ENCODE measurements at places on chromosomes 4 and X.

DNA sequence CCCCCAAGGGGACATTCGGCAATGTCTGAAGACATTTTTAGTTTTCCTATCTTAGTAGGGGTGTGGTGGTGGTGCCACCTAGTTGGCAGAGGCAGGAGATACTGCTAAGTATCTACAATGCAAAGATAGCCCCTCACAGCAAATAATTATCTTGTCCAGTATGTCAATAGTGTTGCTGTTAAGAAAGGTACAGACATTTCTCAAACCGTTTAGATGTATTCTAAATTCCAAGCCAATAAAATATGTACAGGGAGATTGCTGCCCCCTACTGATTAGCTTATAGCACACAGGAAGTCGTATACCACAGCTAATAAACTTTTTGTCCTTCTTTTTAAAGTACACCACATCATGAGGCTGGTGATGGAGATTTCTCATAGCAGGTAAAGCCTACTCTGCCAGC lies 260.5 kb downstream of the TMA16 start:
- DNase-seq = no peak

DNA sequence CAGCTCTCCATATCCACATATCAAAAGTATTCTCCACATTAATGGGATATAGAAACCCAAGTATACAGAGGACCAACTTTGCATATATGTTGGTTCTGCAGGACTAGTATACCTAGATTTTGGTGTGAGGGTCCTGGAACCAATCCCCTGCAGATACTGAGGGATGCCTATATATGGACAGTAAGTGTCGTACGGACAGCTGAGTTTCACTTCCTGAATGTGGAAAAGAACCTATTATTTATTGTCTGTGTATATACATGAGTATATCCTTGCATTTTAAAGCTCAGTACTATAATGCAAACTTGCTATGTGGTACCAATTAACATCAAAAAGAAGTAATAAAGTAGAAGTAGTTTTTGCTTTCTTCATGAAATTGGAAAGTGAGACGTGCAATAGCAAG lies 101.9 kb downstream of the FBXW7 start:
- no peak for DNase-seq

- no peak for DNase-seq
Measured at GRCh38 chr4:129672941-129673340, 577.0 kb downstream of the C4orf33 start.

DNA sequence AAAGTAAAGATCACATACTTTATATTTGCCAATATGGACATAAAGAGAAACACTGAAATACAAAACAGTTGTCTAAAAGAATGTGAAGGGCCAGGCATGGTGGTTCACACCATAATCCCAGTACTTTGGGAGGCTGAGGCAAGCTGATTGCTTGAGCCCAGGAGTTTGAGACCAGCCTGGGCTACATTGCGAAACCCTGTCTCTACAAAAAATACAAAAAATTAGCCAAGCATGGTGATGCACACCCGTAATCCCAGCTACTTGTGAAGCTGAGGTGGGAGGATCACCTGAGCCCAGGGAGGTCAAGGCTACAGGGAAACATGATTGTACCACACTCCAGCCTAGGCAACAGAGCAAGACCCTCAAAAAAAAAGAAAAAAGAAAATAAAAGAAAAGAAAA lies 11.8 kb downstream of the RBM47 start:
- DNase-seq = no peak

DNA sequence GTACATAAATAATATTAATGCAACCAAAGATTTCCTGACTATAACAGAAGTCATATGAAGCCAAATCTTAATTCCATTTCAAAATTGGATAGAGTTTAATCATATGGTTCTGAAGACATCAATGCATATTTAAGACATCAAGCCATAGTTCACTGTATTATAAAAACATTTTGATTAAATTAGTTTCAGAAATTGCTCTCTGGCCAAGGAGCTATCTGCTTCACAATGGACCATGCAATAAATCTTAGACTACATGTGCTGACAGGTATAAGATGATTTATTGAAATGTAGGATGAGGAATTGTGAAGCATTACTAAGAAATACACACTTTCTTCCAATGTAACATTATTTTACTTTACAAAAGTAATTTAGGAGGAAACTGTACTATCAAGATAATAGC lies 81.6 kb downstream of the MID1 start:
- DNase-seq = no peak

- no peak for DNase-seq
Measured at GRCh38 chr4:122129061-122129460, 23.1 kb upstream of the BLTP1 start.

DNA sequence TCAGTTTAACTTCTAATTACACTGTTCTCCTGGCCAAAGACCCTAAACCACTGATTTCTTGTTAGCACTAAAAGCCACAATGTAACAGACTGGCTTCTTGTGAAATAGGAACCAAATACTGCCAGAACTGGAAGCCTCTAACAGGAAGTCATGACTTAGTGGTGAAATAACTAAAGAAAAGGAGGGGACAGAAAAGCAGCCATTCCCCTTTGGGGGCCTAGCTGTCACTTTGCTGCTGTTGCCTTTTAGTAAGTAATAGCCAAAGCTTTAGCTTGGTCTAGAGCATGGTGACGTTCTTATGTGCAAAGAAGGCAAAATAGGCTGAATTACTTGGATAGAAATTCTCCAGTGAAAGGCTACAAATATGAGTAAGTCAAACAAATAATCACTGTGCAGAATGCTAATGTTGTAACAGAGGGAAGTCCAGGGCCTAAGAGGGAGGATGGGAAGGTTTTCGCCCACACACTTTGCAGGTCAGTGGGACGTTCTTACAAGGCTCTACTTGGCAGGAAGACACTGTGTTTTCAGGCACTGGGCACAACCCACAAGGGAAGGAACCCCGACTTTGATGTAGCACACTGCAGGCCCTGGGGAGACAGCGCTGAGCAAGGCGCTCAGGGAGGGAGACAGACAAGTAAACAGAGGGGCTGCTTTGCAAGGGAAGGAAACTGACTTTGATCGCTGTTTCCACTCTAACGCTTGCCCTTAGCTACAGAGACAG lies 16.7 kb downstream of the GAB3 start:
- no peak for DNase-seq

GRCh38 chrX:2262668-2263055 lies 238.1 kb downstream of the DHRSX start:
- no peak for DNase-seq

GRCh38 chr4:158826057-158826456 lies 57.2 kb downstream of the FNIP2 start:
- DNase-seq = no peak

GRCh38 chr4:169305651-169306050 lies 34.9 kb upstream of the SH3RF1 start:
- no peak for DNase-seq

- DNase-seq = no peak
Measured at GRCh38 chrX:37332987-37333658, 16.0 kb upstream of the PRRG1 start.

DNA sequence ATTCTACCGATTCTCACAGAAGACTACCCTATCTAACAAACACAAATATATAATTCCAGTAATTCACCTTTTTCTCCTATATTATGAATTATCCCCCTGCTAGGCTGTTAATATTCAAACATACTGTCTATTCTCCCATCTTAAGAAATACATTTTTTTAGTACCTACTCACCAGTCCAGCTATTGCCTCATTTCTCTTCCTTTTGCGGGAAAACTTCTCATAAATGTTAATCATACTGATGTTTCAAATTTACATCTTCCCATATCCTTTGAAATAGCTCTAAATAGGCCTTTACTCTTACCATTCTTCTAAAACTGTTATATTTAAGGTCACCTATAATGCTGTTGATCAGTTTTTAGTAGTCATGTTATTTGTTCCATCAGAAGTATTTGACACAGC lies 759.1 kb upstream of the SLIT2 start:
- no peak for DNase-seq

DNA sequence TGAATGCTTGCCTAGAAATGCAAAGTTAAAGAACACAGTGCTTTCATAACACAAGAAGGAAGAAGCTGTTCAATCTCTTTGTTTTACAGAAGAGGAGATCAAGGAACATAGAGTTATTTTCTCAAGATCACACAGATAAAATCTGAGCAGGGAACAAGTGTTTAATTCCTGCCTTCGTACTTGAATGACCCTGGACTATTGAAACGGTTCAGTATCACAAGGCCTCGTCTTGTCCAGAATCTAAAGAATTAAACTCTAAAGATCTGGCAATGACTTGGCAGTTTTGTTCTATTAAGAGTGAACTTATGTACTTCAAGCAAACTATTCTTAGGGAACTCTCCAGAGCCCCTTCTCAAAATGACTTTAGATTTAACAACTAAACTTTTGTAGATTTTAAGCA lies 97.7 kb downstream of the ANXA5 start:
- DNase-seq = no peak

DNA sequence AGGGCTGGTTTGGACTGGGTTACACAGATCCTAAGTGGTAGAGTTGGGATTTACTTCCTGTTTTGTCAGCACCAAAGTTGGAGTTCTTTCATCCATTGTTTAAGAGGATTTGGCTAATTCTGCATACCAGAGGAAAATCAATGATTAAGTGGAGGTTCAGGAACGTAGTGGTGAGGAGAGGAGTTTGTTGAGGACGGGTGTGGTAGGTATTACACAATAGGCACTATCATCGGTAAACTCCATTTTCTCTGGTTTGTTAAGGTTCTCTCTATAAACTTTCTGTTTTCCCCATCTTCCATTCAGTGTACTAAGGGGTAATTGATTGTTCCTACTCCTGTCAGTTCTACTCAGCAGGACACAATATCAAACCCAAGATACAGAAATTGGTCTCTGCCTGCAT lies 107.5 kb upstream of the VCX2 start:
- DNase-seq = no peak

DNA sequence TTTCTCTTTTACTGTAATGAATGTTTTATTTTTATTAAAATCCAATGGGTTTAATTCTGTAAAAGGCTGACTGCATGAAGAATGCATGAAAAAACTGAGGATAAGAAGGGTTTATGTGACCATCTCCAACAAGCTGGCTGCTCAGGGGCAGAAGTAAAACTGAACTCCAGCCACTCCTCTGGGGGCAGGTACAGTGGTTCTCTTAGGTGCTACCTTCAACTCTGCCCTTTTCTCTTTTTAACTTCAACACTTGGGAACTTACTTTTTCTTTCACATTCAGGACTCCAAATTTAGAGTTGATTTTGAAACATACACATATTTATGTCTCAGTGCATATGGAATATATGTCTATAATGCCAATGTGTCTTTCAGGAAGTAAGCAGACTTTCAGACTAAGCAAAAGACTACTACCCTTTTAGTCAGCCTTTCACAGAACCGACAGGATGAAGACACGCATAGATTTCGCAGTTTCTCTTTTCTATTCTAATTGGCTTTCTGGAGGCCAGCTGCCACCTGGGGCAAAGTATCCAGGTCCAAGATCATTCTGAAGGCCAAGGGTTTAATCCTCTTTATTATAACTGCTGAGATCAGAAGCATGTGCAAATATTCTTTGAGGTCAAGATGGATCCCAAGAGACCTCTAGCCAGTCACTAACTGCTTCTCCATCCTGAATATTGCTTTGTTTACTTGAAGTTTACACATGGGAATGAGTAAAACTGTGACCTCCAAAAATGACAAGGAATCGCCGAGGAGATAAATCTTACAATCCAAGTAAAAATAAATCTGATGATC lies 30.7 kb downstream of the HS3ST1 start:
- DNase-seq = no peak

- DNase-seq = no peak
Measured at GRCh38 chr4:2867758-2868491, 24.3 kb downstream of the ADD1 start.

DNA sequence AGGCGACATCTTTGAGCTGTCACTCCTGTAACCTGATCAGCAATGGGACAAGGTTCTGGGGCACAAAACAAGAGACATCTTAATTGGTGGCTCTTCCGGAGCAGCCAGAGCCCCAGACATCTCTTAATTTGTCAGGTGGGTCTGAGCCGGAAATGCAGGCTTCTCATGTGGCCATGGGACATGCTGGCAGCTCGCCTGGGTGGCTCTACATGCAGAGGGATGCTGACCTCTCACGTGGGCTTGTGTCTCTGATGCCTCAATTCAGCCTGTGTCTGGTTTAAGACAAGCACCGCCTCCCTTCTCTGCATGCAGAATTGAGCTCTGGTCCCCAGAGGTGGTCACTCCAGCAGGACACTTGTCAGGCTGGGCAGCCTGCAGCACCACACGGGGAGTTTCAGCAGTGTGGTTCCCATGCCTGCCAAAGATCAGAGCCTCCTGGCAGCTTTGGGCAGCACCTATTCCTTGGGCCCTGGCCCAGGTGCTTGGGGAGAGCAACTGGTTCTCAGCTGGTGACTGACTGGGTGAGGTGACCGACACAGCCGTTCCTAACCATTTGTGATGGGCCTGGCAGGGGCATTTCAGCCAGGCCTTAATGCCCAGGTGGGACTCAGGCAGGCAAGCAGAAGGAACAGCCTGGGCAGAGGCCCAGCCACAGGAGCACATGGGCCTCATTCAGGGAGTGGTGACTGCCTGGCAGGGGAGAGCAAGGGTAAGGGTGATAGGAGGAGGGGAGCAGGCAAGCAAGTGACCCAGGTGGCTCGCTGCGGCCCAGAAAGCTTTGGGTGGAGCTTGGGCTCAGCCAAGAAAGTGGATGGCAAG lies 53.4 kb downstream of the HMX1 start:
- DNase-seq = no peak

DNA sequence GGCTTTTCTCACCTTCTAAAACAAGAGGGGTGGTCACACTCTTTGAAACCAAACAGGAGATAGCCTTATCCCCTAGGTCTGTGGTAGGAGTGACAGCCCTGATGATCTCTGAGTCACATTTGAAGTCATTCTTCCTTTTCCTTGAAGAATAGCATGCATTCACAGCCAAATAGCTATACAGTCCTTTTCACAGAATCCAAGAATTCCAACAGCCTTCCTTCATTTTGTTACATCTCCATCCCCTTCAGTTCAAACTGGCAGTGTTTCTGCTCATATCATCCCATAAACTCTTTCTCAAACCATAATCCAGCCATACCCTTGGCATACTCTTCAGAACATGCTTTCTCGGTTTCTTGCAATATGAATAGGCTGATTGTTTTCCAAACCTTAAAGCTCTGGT lies 33.3 kb upstream of the TMEM184C start:
- DNase-seq = no peak

DNA sequence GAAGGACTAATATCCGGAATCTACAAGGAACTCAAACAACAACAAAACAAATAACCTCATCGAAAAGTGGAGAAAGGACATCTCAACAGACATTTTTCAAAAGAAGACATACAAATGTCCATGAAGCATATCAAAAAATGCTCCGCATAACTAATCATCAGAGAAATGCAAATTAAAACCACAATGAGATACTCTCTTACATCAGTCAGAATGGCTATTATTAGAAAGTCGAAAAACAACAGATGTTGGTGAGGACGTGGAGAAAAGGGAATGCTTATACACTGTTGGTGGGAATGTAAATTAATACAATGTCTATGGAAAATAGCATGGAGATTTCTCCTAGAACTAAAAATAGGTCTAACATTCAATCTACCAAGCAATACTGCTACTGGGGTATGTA lies 51.1 kb upstream of the MYOZ2 start:
- no peak for DNase-seq
